Right kidney (tissue), 9 donors: ENCODE measurements at places on chromosomes 12 and 14.

GRCh38 chr12:92089559-92089958 lies 56.1 kb downstream of the BTG1 start:
- DNase-seq, result no peak

- DNase-seq, result peak; percentile 19
These were observed 19.3 kb downstream of the BRF1 start for GRCh38 chr14:105281371-105282097.

GRCh38 chr14:102095231-102095870 lies 8.5 kb upstream of the HSP90AA1 start:
- no peak for DNase-seq

GRCh38 chr14:80047761-80048160 lies 163.5 kb downstream of the DIO2 start:
- no peak for DNase-seq

DNA sequence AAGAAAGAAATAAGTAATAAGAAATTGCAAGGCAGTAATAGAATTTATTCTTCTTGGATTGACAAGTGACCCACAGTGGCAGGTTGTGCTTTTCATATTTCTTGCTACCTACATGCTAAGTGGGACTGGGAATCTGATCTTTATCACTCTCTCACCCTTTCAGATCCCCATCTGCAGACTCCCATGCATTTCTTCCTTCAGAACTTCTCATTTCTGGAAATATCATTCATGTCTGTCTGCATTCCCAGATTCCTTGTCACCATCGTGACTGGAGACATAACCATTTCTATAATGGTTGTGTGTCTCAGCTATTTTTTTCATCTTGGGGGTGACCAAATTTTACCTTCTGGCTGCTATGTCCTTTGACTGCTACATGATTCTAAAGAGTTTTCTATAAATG lies 4.0 kb upstream of the OR6C65 start:
- DNase-seq, result no peak

DNA sequence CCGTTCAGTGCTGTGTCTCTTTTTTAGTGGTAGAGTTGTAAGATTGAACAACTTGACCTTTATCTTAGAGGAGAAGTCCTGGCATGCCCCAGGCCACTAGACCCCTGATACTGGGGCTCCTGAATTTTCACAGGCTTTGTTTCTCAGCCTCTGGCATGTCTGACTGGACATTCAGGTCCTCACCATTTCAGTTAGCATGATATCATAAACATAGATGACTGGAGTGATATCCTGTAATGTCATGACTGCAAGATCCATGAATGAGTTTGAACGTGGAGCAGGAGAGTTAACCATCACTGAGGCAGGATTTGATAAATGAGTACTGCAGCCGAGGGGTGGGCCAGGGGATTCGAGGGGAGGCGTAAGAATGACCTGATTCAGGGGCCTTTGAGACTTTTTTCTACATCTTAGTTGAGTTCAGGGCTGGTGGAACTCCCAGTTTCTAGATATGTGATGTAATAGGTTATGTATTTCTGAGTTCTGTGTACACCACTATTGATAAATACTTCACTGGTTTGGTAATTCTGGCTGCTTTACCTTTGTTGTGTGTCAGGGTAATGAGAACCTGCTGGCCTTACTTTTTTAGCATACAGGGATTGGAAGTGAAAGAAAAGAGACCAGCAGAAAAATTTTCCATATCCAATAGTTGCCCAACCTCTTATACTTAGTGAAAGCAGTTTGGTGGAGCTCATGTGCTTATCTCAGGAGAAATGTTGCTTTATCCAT lies 217.0 kb downstream of the SYNE2 start:
- DNase-seq, result no peak

DNA sequence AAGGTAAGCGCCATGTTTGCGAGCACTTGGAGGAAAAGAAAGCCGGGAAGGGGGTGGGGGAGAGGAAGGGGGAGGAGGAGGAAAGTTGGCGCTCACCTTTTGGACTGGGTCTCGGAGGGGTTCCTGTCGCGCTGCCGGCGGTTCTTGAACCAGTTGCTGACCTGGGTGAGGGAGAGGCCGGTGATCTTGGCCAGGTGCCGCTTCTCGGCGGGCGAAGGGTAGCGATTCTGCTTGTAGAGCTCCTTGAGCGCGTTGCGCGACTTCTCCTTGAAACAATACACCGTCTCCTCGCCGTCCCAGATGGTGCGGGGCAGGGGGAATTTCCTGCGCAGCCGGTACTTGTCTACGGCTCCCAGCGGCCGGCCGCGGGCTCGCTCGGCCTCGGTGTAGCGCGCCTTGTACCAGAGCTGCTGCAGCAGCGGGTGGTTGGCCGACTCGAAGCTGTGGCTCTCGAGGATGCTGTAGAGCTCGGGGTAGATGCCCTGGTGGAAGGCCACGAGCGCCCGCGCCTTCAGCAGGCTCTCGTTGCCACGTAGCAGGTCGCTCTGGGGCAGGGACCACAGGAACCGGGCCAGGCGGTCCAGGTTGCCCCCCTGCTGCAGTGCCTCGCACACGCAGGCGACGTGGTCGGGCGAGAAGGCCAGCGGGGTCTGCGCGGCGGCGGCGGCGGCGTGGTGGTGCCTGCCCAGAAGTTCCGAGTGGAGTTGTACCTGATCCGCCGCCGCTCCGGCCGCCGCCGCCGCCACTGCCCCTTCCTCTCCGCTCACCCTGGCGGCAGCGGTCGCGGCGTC lies 840 bp downstream of the SIX4 start:
- DNase-seq, result peak; percentile 86

GRCh38 chr12:8566525-8566924 lies 25.8 kb upstream of the CLEC4E start:
- DNase-seq, result no peak

GRCh38 chr14:99237288-99237687 lies 34.7 kb downstream of the BCL11B start:
- DNase-seq, result no peak

DNA sequence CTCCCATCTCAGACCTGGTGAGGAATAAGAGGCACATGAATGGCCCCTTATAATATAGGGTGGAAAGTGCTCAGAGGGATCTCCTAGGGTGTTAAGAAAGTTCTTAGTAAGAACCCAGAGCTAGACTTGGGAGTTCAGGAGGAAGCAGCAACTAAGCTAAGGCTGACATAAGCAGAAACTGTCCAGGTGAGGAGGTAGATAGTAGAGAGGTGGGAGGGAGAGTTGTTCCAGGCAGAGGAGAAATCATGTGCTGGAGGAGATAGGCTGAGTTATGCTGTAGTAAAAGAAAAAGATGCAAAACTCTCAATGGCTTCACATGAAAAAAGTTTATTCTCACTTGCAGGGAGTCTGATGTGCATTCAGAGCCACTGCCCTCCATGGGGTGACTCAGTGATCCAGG lies 50.7 kb downstream of the FOS start:
- no peak for DNase-seq

GRCh38 chr12:13011098-13011497 lies 11.0 kb upstream of the HEBP1 start:
- DNase-seq, result no peak

- DNase-seq, result no peak
These were observed 41.6 kb downstream of the FBXO21 start for GRCh38 chr12:117148642-117149041.

DNA sequence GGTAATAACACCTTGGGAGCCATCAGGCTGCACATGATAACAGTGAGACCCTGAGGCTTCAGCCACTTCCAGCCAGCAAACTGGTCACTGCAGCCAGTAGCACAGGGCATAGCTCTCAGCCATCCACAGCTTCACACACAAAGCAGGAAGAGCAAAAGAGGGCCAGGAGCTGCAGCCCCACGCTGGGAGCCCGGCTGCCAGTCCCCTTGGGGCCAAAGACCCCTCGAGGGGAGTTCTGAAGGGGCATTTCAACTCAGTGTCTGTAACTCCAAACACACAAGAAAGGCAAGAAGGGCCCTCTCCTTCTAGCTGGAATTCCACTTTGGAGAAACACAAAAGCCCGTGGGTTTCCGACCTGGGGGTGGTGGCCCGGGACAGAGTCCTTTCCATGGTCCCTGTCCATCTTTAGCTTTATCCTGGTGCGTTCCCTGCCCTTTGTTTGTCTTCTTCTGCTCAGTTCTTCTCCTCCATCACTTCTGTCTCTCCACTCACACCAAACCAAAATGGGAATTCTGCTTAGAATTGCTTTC lies 151.8 kb upstream of the FKBP4 start:
- no peak for DNase-seq

DNA sequence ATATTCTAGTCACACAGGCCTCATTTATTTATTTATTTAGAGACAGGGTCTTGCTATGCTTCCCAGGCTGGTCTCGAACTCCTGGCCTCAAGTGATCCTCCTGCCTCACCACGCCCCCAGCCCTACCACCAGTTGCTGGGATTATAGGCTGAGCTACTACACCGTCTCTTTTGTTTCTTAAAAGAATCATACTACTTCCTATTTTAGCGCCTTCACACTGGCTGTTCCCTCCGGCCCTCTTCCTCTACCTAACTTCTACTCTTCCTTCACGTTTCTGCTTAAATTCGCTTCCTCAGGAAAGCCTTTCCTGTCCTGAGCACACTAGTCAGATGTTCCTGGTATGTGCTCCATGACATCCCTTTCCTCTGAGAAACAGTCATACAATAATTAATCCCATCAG lies 6.4 kb upstream of the MRPL42 start:
- no peak for DNase-seq

DNA sequence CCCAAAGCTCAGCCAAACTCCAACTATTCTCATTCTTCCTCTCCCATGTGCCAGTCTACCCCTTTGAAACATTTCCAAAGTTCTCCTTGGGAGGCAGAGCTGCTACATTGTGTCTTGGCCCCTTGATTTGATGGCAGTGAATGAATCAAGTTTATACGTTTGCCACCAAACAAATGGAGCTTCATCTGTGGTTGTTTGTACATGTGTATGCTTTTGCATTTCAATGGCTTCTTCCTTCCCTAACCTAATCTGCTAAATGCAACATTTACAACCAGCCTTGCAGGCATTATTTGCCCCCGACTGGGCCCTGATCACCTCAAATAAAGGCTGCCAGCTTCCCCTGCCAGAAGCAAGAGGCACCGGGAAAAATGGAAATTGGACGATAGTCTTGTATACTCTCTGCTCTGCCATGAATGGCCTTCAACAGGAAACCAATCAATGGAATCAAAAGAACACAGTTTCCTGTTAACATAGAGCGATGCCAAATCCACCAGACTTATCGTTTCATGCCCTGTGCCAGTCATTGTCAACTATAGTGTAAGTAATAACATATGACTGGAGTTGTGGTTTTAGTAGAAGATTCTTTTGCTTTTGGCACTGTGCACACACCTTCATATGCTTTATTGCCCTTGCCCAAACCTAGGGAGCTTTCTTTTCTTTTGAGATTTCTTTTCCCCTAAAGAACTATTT lies 97.8 kb downstream of the TMEM30B start:
- DNase-seq, result no peak

DNA sequence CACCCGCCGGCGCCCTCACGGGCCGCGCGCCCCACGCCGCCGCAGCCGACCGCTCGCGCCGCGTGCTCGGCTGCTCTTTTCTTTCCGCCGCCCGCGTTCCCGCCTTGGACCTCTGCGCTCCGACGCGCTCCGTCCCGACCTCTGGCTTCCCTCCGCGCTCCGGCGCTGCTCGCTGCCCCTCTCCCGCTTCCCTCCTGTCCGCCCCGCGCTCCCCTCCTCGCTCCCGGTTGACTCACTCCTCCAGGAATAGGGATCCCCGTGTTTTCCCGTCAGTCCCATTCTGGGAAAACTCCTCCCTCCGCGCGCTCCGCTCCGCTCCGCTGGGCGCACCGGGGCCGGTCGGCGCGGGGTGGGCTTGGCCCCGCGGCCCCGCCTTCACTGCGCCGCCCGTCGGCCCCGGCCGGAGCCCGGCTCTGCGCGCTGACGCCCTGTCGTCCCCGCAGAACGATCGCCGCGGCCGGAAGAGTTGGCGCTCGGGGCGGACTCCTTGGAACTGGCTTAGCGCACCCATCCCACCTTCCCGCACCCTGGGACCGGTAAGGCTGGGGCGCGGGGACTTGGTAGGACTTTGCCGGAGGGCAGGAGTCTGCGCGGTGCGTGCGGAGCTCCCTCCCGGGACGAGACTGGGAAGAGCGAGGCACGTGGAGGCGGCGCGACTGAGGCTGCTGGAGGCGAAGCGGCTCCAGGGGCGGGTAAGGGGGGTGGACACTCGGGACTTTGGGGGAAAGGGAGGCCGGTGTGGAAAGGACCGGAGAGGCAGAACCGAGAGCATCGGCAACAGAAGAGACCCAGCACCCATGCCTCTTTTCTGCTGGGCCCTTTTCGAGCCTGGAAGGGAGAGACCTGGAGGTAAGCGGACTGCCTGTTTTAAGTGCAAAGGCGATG lies 550 bp downstream of the TEAD4 start:
- peak; percentile 86 for DNase-seq

- DNase-seq, result no peak
These were observed 56.6 kb upstream of the SRSF5 start for GRCh38 chr14:69710378-69710777.

DNA sequence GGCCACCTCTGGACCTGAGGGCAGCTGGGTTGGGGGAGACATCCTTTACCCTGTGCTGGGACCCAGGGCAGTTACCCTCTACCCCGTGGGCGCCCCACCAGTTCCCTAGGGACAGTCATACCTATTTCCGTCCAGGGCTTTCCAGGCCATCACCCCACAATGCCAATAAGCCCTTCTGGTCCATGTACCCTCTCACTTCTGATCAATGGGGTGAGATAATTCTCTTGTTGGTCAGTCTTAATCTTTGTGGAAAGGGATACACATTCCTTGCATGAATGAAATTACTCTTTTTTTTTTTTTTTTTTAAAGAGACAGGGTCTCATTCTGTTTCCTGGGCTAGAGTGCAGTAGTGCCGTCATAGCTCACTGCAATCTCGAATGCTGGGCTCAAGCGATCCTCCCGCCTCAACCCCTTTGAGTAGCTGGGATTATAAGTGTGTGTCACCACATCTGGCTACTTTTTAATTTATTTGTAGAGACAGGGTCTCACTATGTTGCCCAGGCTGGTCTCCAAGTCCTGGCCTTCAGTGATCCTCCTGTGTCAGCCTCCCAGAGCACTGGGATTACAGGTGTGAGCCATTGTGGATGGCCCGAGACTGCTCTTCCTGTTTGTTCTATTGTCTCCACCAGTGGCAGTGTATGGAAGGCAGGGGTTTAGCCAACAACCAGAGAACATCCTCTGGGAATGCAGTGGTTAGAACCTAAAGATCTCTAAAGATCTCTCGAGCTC lies 46.3 kb upstream of the STON2 start:
- no peak for DNase-seq

- DNase-seq, result peak; percentile 25
These were observed 415.5 kb downstream of the PCNX1 start for GRCh38 chr14:71322655-71323250.

GRCh38 chr12:25197608-25198007 lies 2.6 kb downstream of the ETFRF1 start:
- DNase-seq, result no peak

GRCh38 chr12:115790526-115790925 lies 487.0 kb downstream of the MED13L start:
- no peak for DNase-seq

GRCh38 chr14:63996625-63997220 lies 143.9 kb downstream of the SYNE2 start:
- no peak for DNase-seq

- no peak for DNase-seq
These were observed 78.2 kb upstream of the OSBPL8 start for GRCh38 chr12:76637807-76638206.

DNA sequence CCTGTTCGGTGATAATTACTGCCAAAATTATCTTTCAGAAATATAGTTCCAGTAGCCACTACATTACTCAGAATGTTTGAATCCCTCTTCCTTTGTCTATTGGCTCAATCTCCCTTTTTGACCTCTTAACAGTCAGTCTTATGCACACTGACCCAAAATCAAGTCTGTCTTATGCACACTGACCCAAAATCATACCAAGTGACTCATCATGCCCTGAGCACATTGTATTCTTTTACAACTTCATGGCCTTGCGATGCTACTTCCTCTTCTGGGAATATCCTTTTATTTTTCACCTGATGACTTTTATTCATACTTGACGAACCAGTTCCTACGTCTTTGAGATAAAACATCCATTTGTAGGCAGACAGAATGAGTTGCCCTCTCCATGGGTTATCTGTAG lies 182.3 kb downstream of the NPAS3 start:
- DNase-seq, result no peak
